Daoy (cell line): ENCODE measurements at places on chromosomes 2 and 18. TPM values are rescaled to one million over a fixed set of nuclear protein-coding genes. Genes with fewer than 3 reads are reported as not detected.

DNA sequence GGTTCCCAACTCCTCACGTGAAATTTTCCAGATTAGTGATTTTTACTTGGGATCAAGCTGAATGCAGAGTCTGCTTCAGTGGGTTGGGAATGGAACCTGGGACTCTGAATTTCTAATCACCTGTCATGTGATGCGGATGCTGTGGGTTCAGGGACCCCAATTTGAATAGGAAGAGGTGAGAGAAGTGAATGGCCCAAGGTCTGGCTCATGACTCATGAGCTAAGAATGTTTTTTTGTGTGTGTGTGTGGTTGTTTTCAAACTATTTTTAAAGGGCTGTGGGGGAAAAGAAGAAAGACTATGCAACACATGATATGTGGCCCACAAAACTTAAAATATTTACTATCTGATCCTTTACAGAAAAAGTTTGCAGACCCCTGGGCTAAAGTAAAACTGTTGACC is 108.5 kb upstream of the CYRIA start:
- no peak for DNase-seq

- DNase-seq, result no peak
Measured at GRCh38 chr2:47056374-47056773, 98.7 kb downstream of the STPG4 start.

DNA sequence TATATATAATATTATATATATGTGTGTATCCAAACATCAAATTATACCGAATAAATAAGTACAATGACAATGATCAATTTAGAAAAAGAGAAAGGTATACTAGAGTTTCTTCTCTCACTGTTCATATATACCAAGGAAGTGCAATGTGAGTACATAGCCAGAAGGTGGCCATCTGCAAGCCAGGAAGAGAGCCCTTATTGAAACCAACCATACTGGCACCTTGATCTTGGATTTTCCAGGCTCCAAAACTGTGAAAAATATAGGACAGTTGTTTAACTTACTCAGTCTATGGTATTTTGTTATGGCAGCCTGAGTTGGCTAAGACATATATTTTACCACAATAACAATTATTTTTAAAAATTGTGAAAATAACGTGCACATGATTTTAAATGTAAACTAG is 1490.2 kb upstream of the SLC39A10 start:
- DNase-seq, result peak; percentile 2

- DNase-seq, result no peak
Measured at GRCh38 chr2:63840081-63840784, 1.5 kb upstream of the UGP2 start.

DNA sequence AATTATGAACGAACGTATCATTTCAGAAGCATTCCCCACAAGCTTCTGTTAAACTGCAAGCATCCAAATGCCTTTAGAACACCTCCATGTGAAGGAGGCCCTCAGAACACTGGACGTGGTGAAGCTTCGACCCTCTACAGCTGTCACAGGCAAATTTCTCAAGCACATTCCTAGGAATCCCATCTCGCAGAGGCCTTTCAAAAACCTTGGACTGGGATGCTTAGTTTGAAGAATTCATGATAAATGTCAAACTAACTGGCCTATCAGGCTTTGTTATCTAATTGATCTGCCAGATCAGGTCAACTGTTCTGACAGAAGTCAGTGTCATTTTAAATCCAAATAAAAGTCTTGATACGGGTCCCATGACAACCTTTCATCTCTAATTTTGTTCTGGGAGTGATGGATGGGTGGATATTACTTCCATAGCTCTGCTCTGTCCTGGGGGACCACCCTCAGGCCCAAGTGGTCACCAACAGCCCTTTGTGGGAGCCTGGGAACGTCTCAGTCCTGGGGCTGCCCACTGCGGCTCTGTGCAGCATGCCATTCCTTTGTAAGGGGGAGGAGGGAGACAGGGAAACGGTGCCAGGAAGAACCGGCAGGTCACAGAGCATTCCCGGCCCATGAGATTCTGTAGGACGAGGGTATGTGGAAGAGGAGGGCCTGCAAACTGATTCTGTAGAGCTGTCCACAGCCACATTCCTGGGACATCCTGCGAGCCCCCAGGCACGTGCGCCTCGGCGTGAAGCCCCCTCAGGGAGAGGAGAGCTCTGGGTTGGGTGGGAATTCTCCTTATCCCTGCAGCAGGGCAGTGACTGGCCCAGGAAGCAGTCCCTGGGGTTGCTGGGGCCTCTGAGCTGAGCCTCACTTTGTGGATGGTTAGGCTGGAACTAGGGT is 59.1 kb upstream of the PXDN start:
- DNase-seq, result no peak

Gene C2orf81
- total RNA-seq, result 1.4 TPM in 2 replicates

DNA sequence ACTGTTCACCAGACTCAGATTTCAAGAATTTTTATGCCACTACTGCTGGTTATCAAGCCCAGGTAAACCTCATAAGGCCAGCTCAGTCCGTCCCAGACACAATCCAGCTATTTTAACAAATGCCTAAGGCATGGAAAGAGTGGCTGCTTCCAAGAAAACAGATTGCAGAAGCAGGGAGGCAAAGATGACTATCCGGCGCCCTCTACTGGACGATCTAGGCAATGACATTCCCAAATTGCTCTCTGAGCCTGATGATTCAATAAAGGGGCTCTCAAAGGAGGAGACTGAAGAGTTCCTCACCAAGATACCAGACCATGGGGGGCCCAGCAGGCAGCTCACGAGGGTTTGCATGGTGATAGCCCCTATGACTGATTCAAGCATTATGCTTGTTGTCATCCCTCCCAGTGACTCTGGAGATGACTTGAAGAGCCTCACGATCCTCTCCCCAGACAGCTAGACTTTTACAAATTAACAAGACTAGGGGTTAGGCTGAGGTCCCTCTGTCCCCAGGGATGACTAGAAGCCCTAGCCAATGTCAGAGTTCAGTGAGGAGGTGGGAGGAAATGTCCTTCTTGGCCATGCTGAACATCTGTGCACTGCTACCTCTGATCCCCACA is 25.0 kb downstream of the SERPINB8 start:
- DNase-seq, result peak; percentile 35

- DNase-seq, result no peak
Measured at GRCh38 chr2:191573216-191573615, 104.7 kb upstream of the NABP1 start.

- no peak for DNase-seq
Measured at GRCh38 chr18:12861637-12862036, 22.4 kb downstream of the PTPN2 start.

DNA sequence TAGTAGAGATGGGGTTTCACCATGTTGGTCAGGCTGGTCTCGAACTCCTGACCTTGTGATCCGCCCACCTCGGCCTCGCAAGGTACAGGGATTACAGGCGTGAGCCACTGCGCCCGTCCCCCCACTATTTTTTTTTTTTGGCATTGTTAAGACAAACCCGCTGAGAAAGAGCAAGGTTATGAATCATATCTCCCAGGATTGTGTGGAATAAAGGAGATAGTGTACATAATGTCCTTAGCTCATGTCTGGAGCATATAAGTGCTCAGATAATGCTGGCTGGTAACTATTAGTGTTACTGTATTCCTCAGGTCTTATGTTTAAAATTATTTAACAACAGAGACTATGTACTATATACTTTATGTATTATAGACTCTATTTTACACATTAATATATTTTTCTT is 36.0 kb downstream of the TTC27 start:
- DNase-seq, result no peak

- DNase-seq, result peak; percentile 76
Measured at GRCh38 chr2:174835797-174836255, 71.6 kb upstream of the CHRNA1 start.

Gene CLEC4F
- total RNA-seq, result not detected in 2 replicates

Gene SH3RF3
- 3.0 and 3.3 TPM in 2 replicates for total RNA-seq

- no peak for DNase-seq
Measured at GRCh38 chr2:85187069-85187468, 53.9 kb downstream of the TCF7L1 start.

Gene KIAA2012
- not detected in 2 replicates for total RNA-seq

Gene MYOM1
- not detected in 2 replicates for total RNA-seq

DNA sequence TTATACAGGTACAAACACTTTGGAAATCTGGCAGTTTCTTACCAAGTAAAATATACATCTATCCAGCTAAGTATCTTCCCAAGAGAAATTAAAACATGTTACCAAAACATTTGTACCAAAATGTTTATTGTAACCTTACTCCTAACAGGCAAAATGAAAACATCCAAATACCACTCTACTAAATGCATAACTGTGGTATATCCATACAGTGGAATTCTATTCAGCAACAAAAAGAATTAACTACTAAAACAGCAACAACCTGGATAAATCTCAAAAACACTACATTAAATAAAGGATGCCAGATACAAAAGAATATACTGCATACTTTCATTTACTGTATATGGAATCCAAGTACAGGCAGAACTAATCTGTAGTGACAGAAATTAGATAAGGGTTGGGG is 51.1 kb downstream of the TLK1 start:
- no peak for DNase-seq

Gene SLC5A7
- not detected in 2 replicates for total RNA-seq

Gene GPR155
- total RNA-seq, result 0.46 and 0.68 TPM in 2 replicates

- DNase-seq, result no peak
Measured at GRCh38 chr2:217074576-217075255, 214.9 kb upstream of the TNP1 start.

- DNase-seq, result no peak
Measured at GRCh38 chr2:160557903-160558302, 64.3 kb upstream of the RBMS1 start.

Gene GDF7
- 0.06 and 0.11 TPM in 2 replicates for total RNA-seq

Gene ATOH8
- total RNA-seq, result 10.0 and 17.7 TPM in 2 replicates

- peak; percentile 51 for DNase-seq
Measured at GRCh38 chr2:218981881-218982585, 3.0 kb downstream of the FEV start.

Gene UGT1A5
- total RNA-seq, result 0.34 TPM in 1 of 2 replicates, not detected in the other

- DNase-seq, result no peak
Measured at GRCh38 chr18:179499-179898, 21.1 kb downstream of the USP14 start.

DNA sequence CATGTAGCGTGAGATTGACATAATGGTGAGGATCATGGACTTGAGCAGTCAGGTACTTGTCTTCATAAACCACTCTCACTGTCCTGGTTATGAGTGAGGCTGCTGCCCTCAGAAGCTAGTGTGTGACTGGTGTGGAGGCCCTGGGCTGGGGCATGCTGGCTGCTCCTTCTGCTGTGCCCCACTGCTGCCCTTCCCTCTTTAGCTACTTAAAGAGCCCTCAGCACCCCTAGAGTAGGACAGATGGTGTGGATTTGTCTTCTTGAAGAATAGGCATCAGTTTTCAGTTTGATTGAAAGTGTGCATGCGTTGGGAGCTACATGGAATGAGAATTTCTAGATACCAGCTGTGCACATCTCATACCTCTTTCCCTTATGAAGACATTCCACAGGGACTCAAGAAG is 15.4 kb downstream of the CPLX4 start:
- no peak for DNase-seq

Gene ST6GAL2
- 13.0 and 21.9 TPM in 2 replicates for total RNA-seq

DNA sequence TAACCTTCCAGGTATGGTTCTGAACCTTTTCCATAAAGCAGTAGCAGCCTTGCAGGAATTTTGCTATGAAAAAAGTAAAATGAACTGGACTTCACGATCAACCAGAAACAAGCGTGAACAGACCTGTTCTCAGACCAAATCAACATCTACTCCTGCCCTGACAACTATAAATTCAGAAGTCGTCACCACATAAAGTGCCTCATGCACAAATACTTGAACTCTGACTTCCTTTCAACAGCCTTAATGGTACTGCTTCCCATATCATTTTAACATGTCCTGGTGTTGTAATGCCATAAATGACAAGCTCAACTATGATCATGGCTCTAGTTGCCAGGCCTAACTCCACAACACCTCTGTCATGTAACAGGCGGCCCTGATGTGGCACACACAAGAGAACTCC is 262.4 kb downstream of the MTX2 start:
- DNase-seq, result no peak

Gene CIB4
- total RNA-seq, result not detected in 2 replicates

Gene LRRTM4
- total RNA-seq, result 0.29 TPM in 1 of 2 replicates, not detected in the other

DNA sequence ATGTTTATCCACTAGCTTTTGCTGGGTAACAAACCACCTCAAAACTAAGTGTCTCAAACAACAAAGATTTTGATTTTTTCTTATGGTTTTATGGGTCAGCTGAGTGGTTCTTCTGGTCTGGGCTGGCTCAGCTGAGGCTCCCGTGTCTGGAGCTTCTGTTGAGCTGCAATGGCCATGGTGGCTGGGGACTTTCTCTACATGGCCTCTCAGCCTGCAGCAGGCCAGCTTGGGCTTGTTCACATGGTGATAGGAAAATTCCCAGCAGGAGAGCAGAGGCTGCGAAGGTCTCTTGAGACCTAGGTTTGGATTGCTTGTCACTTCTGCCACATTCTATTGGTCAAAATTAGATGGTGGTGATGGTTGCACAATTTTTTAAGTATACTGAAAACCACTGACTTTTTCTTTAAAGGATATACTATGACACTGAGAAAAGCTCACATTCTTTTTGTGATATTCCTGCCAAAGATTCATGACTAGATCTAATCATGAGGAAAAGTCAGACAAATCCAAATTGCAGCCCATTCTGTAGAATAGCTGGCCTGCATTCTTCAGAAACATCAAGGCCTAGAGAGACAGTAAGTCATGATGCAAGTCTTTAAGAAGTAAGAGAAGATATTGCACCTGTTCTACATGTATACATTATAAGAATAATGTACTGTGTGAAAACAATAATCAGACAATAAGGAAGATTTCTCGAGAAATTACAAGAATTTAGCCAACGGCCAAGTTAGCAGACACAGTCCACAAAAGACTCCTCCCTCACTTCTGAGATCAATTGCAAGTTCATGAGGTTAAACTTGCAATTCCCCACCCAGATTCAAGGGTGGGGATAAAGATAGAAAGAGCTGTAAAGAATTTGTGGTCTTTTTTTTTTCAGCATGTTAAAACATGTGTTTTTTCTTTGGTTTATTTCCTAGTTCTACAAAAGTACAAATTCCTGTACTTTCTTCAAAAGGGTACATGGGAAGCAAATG is 35.0 kb upstream of the IL1R2 start:
- no peak for DNase-seq
